ENCODE measurements at places on chromosomes 7 and 10. TPM values are rescaled to one million over a fixed set of nuclear protein-coding genes. Genes with fewer than 3 reads are reported as not detected.

- DNase-seq = no peak
Measured at GRCh38 chr7:120738816-120739215, 119.1 kb downstream of the TSPAN12 start.

DNA sequence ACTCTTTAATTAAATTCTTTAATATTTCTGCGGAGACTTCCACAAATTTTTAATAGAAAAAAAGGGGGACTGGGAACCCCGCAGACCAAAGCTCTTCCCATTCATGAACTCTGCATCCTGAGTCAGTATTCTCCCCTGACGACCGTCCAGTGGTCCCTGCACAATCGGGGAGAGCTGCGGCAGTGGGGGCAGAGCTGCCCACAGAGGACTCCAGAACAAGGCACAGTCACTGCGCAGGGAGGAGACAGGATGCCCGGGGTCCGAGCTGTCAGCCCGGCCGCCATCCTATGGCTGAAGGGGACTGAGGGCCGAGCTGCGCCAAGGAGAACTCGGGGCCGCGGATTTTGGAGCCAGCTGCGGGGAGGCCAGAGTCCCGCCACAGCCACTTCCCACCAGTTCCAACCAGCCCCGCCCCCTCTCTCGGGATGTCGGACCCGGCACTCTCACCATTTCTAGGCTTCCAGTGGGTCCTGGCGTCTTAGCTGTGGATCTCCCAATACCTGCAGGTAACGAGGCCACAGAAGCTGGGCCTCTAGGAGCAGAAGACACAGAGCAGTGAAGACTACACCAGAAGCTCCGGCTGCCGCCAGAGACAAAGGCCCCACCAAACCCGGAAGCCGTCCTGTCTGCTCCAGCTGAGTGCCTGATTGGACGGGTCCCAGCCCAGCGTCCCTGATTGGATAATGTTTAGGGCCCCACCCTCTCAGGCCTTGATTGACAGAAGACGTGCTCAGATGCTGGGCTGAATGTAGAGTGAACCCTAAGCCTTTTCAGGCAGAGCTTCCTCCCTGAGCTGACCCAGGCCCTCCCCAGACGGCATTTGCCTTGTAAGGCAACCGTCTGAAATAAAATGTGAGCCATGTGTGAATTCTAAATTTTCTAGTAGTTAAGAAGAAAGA lies at the start of gene ERV3-1:
TSS of gene ERV3-1 (minus strand) at position 594 of the 899 bp plus-strand sequence. CDS start 13,661 bp downstream, outside the sequence.
- peak; percentile 93 for DNase-seq

GRCh38 chr7:20157456-20157855 lies 59.7 kb downstream of the MACC1 start:
- no peak for DNase-seq

Gene RBP3
- total RNA-seq = not detected

Gene MMP21
- total RNA-seq = not detected

- no peak for DNase-seq
Measured at GRCh38 chr7:17942231-17942630, 1.9 kb upstream of the SNX13 start.

Gene GPR146
- total RNA-seq = 0.83 TPM

GRCh38 chr7:5758753-5759335 lies 22.6 kb downstream of the RNF216 start:
- no peak for DNase-seq

GRCh38 chr10:34960983-34961382 lies 129.2 kb downstream of the CUL2 start:
- peak; percentile 39 for DNase-seq

DNA sequence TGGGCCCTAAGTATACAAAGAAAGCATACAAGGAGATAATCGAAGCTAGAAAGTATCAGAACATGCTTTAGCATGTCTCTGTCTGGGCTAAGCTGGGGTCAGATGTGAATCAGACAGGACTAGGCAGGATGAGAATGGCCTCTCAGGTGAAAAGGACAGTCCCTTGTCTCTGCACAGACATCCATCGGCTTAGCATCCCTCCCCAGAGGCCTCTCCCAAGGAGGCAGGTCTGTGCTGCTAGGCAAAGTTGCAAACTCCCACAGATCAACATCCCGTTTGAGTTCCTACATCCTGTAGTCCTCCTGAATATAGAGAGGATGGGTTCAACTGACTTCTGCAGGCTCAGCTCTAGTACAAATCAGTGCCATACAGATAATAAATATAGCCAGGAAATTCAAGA lies 24.5 kb downstream of the CHST15 start:
- DNase-seq = no peak

- DNase-seq = no peak
Measured at GRCh38 chr10:23258516-23258915, 66.4 kb downstream of the PTF1A start.

- DNase-seq = peak; percentile 68
Measured at GRCh38 chr7:28272461-28272877, 91.9 kb upstream of the JAZF1 start.

GRCh38 chr7:131861620-131862346 lies 305.4 kb upstream of the PODXL start:
- DNase-seq = peak; percentile 34

DNA sequence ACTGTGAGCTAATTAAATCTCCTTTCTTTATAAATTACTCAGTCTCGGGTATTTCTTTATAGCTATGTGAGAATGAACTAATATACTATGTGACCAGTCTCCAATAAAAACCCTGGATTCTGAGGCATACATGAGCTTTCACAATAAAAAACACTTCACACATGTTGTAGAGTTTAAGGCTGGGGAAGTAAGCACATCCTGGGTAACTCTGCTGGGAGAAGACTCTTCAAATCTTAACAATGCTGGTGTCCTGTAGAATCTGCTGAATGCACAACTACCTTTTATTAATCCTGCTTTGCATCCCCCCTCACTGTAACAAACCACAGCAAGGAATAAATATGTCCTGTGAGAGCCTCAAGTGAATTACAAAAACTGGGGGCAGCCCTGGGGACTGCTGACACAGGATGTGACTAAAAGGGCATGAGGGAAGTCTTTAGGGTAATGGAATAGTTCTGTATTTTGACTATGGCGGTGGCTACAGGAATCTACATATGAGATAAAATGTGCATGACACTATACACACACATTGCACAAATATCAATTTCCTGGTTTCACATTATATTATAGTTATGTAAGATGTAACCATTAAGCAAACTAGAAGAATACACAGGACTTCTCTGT lies 45.1 kb upstream of the KCTD7 start:
- DNase-seq = no peak

DNA sequence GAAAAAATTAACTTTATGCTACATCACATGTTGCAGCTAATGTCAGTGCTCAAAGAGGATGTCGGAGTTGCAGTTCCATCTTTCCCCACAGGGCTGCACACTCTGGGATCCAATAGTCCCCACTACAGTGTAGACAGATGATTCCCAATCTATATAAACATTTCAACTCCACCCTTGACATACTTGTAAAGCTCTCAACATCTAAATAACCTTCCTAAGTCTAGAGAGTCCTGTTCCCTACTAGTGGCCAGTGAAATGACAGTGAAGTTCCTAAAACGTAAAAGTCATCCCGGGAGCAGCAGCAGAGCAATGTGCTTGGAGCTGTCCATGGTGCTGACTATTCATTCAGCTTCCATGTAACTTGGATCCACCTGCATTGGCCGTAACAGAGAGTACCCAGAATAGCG lies 145.1 kb downstream of the GRM8 start:
- peak; percentile 19 for DNase-seq

Gene COL28A1
- under 0.01 TPM for total RNA-seq

GRCh38 chr7:45069444-45070253 lies 19.1 kb downstream of the NACAD start:
- no peak for DNase-seq

DNA sequence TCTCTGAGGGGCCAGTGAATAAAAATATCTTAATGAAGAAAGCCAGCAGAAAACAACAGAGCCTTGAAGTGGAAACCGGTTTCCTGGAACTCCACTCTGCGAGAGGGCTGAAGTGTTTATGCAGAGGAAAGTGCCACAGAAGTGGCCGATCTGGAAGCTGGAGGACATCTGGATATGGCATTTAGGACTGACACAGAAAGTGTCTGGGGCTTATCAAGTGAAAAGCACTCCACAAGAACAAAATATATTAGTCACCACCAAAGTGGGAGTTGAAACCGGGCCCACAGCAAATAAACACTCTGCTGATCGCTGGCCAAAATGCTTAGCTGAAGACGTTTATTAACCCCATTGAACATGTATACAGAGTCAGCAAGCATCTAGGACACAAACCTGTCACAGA lies 7.8 kb downstream of the NOD1 start:
- peak; percentile 88 for DNase-seq

- no peak for DNase-seq
Measured at GRCh38 chr10:80753612-80754011, 215.9 kb downstream of the SH2D4B start.

GRCh38 chr10:96321822-96322221 lies 17.6 kb downstream of the DNTT start:
- no peak for DNase-seq

- no peak for DNase-seq
Measured at GRCh38 chr7:118517275-118517674, 292.8 kb downstream of the ANKRD7 start.

Gene GRID1
- total RNA-seq = not detected

Gene SLC26A5
- not detected for total RNA-seq

GRCh38 chr7:26145238-26145637 lies 6.8 kb upstream of the NFE2L3 start:
- no peak for DNase-seq

- DNase-seq = no peak
Measured at GRCh38 chr10:70090951-70091350, 38.3 kb downstream of the MACROH2A2 start.

Gene CRHR2
- not detected for total RNA-seq

GRCh38 chr7:155618708-155619633 lies 25.5 kb upstream of the RBM33 start:
- DNase-seq = peak; percentile 58

DNA sequence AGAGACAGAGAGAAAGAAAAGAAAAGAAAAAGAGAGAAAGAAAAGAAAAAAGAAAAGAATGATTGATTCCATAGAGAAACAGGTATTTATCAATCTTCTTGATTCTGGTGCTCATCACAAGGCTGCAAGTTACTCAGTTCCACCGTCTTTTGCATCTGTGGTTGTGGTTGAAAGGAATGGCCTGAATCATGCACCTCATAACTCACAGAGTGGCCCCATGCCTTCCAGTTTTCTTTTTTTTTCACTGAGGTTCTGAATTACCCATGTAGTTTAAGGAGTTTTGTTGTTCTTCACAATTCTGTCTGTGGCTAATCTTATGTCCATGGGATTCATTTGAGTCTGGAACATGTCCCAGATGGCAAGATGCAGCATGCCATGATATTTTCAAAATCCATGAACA lies 156.0 kb downstream of the ZNF33B start:
- DNase-seq = peak; percentile 6

Gene DNAH11
- total RNA-seq = under 0.01 TPM

DNA sequence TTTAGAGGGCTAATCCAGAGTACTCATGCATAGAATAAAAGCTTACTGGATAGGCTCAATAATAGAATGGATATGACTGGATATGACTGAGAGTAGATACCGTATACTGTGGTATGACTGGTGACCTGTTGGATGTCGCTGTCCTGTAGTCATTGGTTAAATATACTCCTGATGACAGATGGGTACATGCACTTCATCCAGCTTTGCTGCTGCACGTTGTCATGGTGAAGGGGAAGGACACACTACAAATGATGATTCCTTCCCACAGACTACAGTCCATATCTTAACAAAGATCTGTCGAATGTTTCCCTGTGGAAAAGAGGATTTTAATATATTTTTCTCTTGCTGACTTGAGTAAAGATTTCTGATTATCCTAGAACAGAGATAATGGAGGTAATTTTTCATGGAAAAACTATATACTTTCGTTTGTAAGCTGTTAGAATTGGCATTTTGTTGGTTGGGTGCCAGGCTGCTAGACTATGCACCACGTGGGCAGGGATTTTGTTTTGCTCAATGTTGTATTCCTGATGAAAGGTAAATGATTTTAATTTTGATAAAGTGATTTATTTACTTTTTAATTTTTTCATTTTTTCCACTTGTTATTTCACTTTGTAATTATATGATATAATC lies 97.3 kb downstream of the PPP1R9A start:
- DNase-seq = no peak

Gene RBP4
- not detected for total RNA-seq

DNA sequence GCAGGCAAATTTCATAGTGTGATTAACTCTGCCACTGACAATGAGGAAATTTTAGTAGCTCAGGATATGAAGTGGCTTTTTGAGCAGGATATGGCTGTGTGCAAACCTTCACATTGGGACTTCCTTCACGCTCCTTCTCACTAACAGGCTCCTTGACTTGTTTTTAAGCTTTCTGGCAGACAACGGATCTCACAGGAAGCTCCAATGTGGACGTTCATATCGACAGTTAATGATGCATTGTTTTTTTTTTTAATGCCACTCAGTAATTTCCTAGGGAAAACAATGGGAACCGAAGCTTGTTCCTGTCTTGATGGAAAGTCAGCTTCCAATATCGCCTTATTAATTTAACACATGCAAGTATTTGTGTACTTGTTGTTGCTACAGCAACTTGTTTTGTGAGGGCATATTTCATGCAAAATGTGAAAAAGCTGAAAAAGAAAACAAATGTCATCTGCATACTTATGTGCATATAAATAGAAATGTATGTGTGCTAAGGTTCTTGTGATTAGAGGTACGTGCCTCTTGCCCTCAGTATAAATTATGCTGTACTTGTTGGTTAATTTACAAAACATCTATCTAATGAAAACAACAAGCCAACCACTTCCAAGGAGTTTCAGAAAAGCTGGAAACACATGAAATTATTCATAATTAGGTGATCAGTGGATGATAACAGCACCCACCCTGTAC lies 84.7 kb downstream of the NRP1 start:
- DNase-seq = no peak

DNA sequence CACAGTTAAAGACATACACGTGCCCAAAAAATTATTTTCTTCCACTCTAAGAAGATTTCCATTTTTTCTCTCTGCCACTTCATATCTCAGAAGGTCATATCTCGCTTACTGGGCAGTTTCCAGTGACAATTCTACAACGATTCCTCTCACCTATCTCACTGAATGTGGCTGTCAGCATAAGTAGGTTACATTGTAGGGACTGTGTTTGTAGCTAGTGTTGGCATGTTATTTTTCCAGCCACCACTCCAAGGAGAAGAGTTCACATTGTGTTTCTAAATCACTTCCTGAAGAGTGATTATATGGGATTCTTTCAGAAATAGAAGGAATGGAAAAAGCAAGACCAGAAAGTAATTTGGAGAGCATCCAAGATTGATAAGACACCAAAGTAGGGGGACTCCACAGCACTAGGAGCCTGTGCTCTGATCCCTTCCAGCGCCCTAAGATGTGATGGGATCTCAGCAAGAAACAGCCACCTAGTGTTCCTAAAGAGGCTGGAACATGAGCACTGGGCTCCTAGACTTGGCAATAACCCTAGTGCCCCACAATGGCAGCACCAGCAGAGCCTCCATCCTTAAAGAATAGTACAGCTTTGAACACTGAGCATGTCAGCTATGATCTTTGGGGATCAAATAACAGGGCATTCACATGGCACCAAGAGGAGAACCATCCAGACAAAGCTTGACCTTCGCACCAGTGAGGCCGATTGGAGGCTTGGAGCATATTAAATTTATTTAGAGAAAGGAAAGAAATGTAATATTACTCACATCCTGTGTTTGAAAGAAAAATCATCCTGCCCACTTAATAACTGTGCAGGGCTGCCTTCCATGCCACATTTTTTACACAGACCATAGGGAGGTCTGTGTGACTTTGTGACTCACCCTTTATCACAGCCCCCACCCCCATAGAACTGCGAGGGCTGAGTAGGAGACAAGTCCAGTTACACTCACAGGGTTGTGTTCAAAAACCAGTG lies 51.8 kb downstream of the CAV1 start:
- peak; percentile 98 for DNase-seq

GRCh38 chr10:62390497-62391176 lies 16.5 kb downstream of the ZNF365 start:
- peak; percentile 66 for DNase-seq

- DNase-seq = no peak
Measured at GRCh38 chr7:108535257-108535656, 9.3 kb upstream of the PNPLA8 start.

Measured in IMR-90 (cell line).